M059J (cell line): ENCODE measurements at places on chromosomes 11 and 22.
A peak's percentile ranks its signal among the peaks of the same experiment; 100 is the strongest.

GRCh38 chr22:21568347-21569075 lies 997 bp downstream of the UBE2L3 start:
- DNase-seq = peak; percentile 19

GRCh38 chr11:115922876-115923275 lies 418.7 kb upstream of the CADM1 start:
- DNase-seq = no peak

GRCh38 chr22:39315389-39315788 lies 4.0 kb downstream of the RPL3 start:
- DNase-seq = no peak

GRCh38 chr11:21612326-21612725 lies 580.6 kb upstream of the ANO5 start:
- DNase-seq = no peak

DNA sequence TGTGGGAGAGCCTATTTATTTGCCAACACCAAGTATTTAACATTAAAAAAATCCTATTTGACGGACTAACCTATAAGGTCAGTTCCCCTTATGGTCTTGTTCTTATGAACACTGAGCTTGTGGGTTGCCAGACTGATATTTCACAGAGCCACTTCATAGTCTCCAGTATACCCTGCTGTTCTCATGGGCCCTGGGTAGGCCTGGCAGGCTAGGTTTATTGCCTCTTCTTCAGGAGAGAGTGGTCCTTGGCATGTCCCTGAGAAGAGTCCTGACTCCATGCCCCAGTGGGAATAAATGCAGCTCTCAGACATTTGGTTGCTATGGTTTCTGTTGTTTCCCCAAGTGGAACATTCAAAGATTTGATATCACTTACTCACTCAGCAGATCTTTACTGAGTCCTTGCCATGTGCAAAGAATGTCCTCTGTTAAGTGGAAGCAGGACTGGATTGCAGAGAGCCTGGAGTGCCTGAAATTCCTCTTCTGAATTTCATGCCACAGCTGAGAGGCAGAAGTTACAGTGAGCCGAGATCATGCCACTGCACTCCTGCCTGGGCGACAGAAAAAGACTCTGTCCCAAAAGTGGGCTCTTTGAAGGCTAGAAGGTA lies 15.7 kb downstream of the SLC5A1 start:
- DNase-seq = peak; percentile 3

- peak; percentile 85 for DNase-seq
Observed at GRCh38 chr11:132685174-132685611, 847.1 kb downstream of the OPCML start.

DNA sequence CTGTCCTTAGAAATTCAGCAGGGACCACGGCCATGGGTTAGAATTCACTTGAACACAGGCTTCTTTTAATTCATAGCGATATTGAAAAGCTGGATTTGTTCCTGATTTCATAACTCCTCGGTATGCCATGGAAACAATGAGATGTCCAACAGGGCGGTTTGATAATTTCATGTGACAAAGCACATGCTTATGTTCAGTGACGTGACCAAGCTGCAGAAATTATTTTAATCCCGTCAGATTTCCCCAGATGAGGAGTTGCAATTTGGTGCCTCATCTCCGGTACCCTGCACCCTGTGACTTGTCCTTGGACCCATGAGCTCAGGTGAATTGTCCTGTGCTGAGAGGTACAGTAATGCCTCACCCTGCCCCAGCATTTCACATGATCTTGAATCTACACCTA lies 81.7 kb downstream of the C11orf91 start:
- DNase-seq = no peak

- peak; percentile 26 for DNase-seq
Observed at GRCh38 chr11:67490727-67491065, 7.9 kb downstream of the AIP start.

DNA sequence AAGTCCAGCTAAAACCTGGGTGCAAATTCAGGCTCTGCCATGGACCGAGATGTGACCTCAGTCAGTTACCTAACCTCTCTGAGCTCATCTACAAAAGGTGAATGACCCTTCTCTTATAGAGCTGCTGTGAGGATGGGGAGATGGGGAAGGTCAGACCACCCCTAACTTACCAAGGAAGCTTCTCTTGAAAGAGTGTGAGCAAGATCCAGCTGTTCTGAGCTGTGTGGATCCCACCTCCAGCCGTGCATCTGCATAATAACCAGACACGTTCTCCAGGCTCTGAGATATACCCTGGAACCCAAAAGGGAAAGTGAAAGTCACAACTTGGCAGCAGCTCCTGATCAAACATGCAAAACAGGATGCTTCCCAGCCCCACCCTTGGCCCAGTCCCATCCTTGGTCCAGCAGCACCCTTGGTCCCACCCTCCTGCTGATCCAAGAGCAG lies at the start of gene APOL3:
Gene APOL3 (minus strand): TSS at position 257 of the 444 bp plus-strand sequence. CDS start 11,700 bp downstream, outside the sequence.
- peak; percentile 40 for DNase-seq

DNA sequence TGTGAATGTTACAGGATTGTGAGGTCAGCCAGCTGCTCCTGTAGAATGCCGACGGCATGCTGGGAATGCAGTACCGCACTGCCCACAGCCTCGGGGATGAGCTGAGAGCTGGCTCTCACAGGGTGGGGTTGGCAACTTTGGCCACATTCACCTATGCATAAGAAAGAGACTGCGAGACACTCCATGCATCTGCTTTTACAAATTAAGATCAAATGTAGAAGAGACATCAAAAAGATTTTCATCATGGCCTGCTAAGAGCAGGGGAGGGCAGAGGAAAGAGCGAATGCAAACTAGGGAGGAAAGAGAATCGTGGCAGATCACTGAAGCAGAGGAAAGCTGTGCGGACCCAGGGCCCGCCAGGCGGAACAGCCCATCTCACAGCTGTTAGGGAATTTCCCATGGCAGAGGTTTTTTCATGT lies 49.8 kb upstream of the SPATA19 start:
- peak; percentile 3 for DNase-seq

DNA sequence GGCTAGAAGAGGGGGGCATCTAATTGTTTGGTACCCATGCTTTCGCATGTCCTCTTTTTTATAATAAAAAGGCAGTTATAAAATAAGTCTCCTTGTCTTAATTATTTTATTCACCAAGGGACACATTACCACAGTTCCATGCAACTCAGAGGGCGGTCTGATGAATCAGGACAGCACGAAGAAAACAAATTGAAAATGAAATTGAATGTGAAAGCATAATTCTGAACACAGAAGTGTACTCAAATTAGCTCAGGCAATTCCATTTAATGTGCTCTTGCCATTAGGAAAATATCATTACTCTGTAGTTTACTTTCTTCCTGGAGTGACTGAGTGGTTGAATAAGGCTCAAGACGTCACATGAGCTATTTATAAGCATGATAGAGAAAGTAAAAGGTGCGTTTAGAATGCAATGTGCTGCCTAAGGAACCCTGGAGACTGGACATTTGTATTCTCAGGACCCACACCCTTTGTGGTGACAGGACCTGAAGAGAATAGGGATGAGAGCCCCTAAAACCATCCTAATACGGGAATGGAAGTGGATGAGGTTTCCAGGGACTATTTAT lies 59.6 kb downstream of the MTNR1B start:
- DNase-seq = no peak

- DNase-seq = no peak
Observed at GRCh38 chr22:19877626-19878339, 23.1 kb upstream of the GNB1L start.

DNA sequence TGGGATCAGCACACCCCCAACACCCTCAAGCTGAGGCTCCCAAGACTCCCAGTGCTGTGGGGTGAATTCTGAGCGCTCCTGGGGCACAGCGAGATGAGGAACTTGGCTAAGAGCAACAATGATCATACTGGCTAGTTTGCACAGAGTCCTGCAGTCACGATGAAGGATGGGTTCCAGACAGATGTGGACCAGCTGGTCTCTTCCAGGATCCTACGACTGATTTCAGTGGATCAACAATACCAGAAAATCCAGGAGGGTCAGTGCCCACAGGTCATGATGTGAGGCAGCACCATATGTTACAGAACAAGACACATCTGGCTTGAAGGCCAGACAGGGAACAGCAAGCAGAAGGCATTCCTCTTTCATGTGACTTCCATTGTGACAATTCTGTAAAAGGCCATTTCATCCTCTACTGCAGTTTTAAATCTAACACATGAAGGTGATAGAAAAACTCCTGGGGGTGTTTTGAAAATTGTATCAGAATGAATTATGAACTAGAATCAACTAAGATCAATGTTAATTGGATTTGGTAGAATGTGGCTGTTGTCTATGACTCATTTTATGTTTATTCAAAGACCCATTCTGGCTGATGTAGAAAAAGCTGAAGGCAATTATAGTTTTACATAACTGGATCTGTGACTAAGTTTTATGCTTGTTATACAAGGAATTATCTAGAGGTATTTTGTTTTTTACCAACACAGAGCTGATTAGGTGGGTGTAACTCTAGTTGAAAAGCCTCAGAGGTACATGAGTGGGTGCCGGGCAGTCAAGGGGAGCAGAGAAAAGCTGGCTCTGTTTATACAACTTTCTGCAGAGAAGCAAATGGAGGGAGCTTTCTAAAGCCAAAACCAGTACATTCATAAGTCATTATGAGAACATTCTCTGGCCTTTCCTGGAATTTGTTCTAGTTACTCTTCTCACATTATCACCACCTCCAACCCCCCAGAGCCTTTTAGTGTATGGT lies 29.1 kb downstream of the OR52K1 start:
- no peak for DNase-seq

GRCh38 chr11:66676282-66676919 lies 1.3 kb downstream of the RBM4B start:
- no peak for DNase-seq

DNA sequence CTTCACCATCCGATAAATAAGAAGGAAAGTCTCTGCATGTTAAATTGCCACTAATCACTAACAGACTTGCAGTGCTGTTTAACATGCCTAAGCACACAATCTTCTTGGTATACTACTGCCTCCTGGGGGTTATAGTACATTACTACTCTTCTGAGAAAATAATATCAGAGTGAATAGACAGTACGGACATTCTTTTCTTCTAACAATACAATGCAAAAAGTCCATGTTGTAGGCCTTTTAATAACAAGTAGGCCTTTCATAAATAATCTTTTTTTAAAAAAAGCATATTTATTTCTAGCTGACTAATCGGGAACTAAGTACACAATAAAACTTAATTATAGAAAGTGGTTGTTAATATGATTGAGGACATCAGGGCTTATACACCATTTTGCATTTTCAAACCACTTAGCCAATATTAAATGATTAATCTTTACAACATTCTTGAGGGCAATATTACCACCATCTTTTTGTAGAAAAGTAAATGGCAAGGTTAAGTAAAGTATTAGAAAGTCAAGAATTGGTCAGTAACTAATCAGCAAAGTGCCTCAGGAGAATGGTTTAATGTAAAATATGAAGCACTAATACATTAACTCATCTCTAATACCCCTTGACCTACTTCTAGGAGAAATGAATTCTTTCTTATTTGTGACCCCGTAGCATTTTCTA lies 84.7 kb downstream of the TTC28 start:
- peak; percentile 62 for DNase-seq

DNA sequence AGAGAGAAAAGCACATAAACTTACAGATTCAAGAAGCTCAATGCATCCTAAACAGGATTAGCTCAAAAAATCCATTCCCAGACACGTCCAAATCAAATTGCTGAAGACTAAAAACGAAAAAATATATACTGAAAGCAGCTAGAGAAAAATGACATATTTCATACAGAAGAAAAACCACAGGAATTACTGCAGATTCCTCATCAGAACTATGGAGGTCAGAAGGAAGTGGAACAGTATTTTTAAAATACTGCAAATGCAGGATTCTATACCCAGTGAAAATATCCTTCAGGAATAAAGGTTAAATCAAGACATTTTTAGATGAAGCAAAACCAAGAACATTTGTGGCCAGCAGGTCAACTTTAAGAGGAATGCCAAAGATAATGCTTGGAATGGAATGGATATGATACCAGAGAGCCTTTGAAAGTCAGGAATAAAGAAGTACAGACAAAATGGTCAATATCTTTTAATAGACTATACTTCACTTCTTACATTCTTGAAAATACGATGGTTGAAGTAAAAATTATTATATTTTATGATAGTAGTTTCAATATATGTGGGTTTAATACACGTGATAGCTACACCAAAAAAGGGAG lies 352.9 kb downstream of the CTTN start:
- DNase-seq = peak; percentile 7

- no peak for DNase-seq
Observed at GRCh38 chr11:3010521-3011275, 18.6 kb upstream of the NAP1L4 start.

DNA sequence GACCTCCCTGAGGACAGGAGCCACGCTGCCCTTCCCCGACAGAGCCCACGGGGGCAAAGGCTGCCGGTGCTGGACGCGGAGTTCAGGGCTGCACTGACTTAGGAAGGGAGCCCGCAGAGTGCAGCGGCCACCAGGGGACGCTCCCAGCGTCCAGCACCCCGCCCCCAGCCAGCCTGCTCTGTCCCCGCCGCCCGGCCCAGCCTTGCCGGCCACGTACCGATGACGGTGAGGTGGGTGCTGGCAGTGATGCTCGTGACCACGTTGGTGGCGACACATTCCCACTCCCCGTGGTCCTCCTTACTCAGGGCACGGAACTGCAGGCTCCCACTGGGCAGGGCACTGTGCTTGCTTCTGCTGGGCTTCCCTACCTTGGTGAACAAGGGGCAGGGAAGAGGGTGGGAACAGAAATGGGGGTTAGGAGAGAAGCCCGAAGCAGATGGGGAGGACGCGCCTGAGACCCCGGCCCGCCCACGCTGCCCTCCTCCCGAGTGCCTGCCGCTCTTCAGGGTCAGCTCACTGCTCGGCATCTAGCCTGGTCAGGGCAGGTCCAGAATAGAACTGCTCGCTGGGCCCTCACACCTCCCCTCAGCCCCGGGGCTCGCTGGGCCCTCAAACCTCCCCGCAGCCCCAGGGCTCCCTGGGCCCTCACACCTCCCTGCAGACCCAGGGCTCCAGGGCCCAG lies 25.9 kb downstream of the IGSF9B start:
- DNase-seq = no peak

DNA sequence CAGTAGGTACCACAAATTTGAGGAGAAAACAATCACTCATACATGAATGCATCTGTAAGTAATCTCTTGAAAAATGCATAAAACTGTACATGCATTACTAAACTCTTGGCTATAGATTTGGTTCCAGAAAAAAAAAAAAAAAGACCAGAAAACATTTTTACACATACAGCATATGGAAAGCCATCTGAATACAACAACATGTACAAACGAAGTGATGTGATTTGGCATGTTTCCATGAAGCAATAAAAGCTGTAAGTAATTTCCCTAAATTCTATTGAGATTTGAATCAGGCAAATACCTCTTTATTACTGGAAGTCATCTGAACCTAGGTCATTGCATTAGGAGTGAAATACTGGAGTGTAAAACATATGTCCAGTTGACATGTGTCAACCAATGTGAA lies 31.9 kb upstream of the ZC3H12C start:
- no peak for DNase-seq

GRCh38 chr11:118012083-118012669 lies 26.0 kb downstream of the IL10RA start:
- DNase-seq = peak; percentile 27

- DNase-seq = no peak
Observed at GRCh38 chr11:20213790-20214189, 53.5 kb upstream of the DBX1 start.
